Left hindlimb (tissue), 1 donor: ENCODE measurements at places on chromosomes 13 and 19.
A peak's percentile ranks its signal among the peaks of the same experiment; 100 is the strongest.

- DNase-seq = no peak
Observed at GRCh38 chr13:22073718-22074117, 402.8 kb downstream of the FGF9 start.

GRCh38 chr19:6048793-6049405, 61.4 kb downstream of the RFX2 start:
- peak; percentile 81 for DNase-seq

- DNase-seq = no peak
Observed at GRCh38 chr19:8481201-8481600, 21.2 kb downstream of the PRAM1 start.

GRCh38 chr13:40204246-40204645, 462.2 kb downstream of the FOXO1 start:
- DNase-seq = no peak

GRCh38 chr19:5231857-5232678, 108.5 kb downstream of the PTPRS start:
- no peak for DNase-seq

DNA sequence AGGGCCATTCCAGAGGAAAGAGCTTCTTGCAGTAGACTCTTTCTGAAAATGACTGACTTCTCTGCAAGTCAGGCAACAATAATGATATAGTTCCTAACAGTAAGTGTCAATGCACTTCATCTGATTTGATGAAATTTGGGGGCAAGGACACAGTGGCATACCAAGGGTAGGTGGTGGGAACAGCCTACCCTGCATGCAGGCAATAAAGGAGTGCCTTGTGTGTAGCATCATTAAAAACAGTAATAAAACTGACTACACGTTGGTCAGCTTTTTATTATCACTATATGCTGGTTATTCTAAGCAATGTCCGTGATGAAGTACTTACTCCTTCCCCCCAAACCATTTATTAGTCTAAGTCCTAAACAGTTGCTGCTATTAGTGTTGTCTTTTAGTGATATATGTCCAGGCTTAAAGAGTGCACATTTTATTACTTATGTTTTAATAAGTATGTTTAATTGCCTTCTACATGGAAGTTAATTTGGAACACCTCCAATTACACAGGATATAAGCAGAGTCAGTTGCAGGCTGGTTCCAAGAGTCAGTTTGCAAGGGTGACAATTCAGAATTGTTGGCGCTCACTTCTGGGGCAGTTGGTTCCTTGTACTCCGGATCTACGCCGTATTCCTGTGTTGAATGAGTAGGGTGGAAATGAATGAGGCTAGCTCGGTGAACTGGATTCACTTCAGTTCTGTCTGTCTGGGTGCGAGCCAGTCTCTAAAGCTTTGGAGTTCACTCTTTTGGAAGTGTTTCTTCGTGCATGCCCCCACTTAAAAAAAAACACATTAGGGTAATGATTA, 84.0 kb downstream of the RGCC start:
- no peak for DNase-seq

- no peak for DNase-seq
Observed at GRCh38 chr13:48733739-48734335, 80.1 kb downstream of the CYSLTR2 start.

- no peak for DNase-seq
Observed at GRCh38 chr19:51784109-51784785, 10.7 kb upstream of the FPR3 start.

GRCh38 chr19:18156841-18157464, 4.0 kb downstream of the PIK3R2 start:
- peak; percentile 90 for DNase-seq

DNA sequence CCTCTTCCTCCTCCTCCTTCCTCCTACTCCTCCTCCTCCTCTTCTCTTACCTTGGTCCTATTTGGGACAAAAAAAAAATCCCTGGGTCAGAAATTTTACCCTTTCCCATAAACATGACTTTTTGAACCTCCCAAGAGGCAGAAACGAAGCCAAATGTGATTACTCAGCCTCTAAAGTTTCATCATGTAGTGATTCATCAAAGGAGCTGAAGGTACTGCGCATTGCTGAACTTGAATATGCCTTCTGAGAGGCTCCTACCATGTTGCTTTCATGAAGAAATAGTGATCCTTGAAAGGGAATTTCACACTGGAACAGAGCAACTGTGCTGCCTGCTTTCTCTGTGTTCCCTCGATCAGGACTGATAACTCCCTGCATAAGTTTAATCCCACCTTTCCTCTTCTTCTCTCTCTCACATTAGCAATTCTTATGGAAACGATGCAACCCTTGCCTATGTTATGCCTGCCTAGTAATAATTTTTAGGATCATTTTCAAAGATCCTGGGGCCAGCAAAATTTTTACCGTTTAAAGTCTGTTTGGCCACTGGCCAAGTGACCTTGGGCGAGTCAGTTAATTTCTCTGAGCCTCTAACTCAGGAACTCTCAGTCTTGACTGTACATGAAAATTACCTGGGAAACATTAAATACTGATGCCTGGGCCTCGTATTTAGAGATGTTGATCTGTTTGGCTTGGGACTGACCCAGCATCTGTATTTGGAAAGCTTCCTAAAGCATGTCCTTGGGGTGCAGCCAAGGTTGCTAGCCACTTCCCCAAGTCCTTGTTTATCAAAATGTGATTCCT, 149.5 kb downstream of the DCT start:
- DNase-seq = no peak

- DNase-seq = peak; percentile 94
Observed at GRCh38 chr19:46860846-46861690, at the start of gene ARHGAP35. Gene ARHGAP35 (plus strand): TSS chr19:46860997. CDS start chr19:46918676, 57,679 bp downstream.

DNA sequence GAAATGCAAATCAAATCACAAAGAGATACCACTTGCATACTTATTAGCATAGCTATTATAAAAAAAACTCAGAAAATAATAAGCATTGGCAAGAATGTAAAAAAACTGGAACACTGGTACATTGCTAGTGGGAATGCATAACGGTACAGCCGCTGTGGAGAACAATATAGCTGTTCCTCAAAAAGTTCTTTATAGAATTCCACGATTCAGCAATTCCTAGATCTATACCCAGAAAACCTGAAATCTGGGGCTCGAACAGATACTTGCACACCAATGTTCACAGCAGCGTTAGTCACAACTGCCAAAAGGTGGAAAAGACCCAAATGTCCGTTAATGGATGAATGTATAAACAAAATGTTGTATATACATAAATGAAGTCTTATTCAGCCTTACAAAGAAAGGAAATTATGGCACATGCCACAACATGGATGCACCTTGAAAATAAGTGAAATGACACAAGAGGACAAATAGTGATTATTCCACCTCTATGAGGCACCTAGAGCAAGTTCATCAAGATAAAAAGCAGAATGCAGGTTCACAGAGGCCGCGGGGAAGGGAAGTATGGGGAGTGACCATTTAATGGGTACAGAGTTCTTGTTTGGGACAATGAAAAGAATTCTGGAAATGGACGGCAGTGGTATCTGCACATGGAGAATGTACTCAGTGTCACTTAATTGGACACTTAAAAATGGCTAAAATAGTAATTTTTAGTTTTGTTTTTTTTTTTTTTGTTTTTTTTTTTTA, 107.2 kb downstream of the USP12 start:
- no peak for DNase-seq

DNA sequence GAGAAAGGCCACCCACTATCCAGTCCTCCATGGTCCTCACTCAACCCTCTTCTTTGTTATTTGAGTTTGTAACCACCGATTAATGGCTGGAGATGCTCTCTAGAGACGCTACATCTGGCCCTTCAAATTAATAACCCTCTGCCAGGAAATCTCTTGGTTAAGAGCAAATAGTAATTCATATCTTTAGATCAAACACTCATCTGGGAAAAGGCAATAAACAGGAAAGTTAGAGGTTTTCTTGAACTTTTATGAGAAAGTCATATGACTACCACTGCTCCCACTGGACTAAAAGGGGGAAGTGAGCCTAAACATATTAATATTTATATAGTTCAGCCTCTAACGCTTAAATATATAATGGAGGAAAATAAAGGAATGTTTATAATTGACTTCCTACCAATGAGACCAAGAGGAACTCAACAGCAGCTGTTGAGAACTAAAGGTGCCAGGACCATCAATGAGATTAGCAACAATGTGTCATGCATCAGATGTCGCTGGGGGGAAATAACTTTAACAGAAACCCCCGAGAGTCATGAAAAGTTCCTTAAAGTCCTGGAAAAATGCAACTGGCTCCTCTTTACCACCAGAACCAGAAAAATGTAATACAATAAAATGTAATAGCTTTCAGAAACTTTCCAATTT, 2.7 kb downstream of the TBC1D4 start:
- no peak for DNase-seq

DNA sequence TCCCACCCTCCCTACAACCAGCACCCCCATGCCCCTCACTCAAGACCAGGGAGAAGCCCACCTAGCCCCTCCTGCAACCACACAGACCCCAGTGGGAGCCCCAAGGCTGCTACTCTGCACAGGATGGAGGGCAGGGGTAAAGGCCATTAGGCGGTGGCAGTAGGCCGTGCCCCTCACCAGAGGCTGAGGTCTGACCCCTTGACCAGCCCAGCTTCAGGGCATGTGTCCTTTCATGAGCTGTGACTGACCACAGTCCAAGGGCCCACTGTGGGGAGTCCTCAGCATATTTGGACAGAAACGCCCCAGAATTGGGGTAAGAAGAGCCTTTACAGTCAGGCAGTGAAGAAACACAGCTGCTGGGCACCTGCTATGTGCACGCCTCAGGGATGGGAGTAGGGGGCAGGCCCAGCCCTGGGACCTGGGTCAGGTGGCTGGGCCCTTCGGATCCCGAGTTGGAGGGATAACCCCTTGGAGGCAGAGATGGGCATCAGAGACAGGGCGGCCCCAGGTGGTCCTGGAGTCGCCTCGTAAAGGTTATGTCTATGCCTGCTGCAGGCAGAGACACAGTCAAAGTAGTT, 1.7 kb upstream of the RPS5 start:
- peak; percentile 31 for DNase-seq

- no peak for DNase-seq
Observed at GRCh38 chr13:92187378-92187989, 789.1 kb downstream of the GPC5 start.

DNA sequence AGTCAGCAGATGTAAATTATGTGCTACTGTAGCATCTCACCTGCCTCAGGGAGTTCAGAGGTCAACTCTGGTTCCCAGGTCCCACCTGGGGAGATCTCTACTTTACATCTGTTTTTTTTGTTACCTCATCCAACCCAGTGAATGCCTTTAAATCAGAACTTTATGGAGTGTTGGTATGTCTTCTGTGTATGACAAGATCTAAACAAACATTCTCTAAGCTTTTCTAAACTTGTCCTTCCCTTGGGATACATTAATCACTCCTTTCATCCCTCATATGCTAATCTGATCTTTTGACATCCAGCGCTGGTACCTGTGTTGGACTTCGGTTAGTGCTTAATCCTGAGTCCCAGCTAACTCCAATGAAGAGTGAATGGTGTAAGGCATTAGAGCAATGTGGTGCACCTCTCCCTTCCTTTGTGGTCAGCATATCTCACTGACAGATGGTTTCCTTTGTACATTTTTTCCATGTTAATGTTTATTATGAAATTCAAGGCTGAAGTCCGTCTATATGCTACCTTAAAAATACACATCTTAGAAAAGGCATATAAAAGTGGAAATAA, 213.4 kb downstream of the ABCC4 start:
- DNase-seq = no peak

DNA sequence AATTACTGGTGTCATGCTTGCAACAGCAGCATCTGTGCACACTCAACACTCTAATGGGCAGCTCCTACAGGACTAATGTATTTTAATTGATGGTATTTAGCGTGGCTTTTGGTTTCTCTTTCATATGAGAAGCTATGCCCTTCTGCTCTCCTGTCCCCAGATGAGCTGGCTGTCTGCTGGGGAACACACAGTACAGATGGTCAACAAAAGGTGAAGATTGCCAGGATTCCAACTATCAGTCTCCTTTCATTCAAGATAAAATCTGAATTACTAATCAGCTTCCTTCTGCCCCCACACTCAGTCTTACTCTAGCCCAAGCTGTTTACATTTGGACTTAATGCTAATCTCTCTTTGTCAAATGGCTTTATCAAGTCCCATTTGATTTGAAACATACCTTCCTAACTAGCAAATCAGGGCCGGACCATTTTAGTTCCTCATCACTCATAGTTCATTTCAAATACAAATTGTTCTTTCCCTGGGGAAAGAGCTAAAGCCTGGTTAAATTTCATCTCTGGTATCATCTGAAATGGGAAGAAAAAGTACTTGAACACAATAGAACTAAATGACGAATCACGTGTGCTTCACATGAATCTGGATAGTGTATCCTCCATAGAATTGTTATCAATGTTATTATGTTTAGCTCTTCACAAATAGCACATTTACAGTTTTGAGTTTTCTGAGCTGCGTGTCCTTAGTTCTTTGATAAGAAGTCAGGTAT, 988.0 kb downstream of the PCDH17 start:
- no peak for DNase-seq

GRCh38 chr13:20525144-20525600, 485 bp downstream of the CRYL1 start:
- DNase-seq = peak; percentile 50

- no peak for DNase-seq
Observed at GRCh38 chr13:27371932-27372331, 52.5 kb upstream of the GTF3A start.

- DNase-seq = no peak
Observed at GRCh38 chr13:34867590-34867989, 74.5 kb upstream of the NBEA start.

DNA sequence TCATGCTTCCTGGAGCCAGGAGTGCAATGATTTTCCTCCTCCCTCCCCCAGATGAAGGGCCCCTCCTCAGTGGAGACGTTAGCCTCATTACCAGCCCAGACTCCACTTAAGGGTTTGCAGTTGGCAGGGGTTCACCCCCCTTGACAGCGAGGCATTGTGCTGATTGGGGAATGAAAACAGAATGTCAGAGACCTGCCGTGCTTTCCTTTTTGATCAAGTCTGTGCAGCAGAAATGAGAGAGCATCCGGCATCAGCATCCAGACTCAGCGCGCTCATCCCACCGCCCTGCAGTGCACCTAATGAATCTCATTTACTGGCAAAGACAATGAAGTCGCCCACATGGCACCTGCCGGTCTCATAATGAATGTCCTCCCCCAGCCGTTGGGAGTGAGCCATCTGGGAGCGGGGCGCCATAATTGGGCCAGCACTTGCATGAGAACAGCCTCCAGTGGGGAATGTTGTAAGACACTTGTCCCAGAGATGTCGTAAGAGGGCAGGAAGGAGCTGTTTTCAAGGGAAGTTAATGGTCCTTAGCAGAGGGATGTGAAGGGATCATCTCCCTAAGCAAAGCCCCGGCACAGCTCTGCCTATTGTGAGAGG, 98.3 kb upstream of the UQCRFS1 start:
- no peak for DNase-seq

GRCh38 chr13:66992183-66992582, 238.0 kb downstream of the PCDH9 start:
- DNase-seq = no peak
